ENCODE measurements at places on chromosomes 3 and 15.

DNA sequence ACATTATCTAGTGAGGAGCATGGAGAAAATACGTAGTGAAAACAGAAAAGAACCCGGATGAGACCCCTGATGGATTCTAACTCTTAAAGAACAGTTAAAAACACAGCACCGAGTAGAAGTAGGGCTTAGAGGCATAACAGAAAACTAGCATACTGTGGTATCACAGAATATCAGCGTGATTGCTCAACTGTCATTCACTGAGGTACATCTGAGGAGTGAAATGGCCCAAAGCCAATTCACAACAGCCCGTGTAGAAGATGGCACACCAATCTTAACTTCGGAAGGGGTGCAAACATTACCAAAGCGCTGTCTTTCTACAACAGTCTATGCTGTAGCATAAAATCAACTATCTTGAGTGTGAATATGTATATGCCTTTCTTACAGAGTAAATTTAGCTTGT lies 1.8 kb downstream of the CLASP2 start:
- DNase-seq, result no peak

GRCh38 chr3:120855665-120856437 lies 52.2 kb upstream of the STXBP5L start:
- DNase-seq, result no peak

DNA sequence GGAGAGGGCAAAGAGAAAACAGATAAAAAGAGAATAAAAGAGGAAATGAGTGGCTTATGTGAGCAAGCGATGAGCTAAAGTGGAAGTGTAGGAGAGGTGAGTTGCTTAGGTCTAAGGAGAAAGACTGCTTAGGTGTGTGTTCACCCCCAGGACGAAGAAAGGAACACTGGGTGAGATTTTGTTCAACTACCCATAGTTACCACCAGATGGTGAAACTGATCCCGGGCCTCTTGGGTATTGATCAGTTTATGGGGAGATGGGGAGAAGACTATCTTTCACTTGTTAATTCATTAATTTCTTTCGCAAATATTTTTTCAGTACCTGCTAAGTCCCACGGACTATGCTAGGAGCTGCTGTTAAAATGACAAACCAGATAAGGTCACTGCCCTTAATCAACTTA lies 33.9 kb downstream of the GAP43 start:
- no peak for DNase-seq

- DNase-seq, result no peak
These were observed 35.3 kb downstream of the TSPAN3 start for GRCh38 chr15:77035584-77035983.

DNA sequence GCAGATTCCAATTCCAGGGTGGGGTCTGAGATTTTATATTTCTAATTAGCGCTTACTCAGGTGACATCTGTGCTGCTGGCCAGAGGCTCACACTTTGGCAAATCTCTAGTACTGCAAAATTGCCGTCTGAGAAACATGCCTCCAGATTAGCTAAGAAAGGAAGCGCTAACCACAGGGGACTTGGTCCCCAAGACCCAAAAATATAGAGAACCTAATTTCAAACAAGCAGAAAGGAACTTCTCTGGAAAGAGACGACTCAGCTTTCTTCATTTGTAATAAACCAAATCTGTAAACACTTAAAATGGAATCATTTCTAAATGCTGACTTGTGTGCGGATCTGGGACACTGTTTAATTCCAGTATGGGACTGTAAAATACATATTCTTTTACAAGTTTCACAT lies 55.7 kb downstream of the B3GNT5 start:
- no peak for DNase-seq

- peak; percentile 77 for DNase-seq
These were observed 109.9 kb upstream of the ATP11B start for GRCh38 chr3:182683453-182683852.

Data from NCI-H1105 (cell line).